Right lobe of liver (tissue), 6 donors: ENCODE measurements at places on chromosomes 5 and 9. TPM values are rescaled to one million over a fixed set of nuclear protein-coding genes. Genes with fewer than 3 reads are reported as not detected.

DNA sequence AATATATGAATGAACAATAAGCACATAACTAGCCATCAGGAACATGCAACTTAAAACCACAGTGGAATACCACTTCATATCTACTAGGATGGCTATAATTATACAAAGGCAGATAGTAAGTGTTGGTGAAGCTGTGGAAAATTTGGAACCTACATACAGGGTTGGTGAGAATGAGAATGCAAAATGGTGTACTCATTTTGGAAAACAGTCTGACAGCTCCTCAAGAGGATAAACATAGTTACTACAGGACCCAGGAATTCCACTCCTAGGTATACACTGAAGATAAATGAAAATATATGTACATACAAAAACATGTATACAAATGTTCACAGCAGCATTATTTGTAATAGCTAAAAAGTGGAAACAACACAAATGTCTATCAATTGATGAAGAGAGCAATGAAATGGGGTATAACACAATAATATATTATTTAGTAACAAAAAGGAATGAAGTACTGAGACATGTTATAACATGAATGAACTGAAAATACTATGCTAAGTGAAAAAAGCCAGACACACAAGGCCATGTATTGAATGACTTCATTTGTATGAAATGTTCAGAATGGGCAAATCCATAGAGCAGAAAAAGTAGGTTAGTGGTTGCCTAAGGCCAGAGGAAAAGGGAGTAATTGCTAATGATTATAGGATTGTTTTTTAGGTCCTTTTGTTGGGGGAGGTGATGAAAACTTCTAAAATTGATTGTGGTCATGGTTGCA is 31.2 kb upstream of the CDK5RAP2 start:
- no peak for DNase-seq

GRCh38 chr9:102631559-102631958 is 363.6 kb upstream of the CYLC2 start:
- no peak for DNase-seq

Gene PTGS1
- total RNA-seq: 3.6 TPM

Gene WDR70
- 9.0 TPM for total RNA-seq

Gene TXNDC8
- not detected for total RNA-seq
